ENCODE measurements at places on chromosomes 16 and 17. TPM values are rescaled to one million over a fixed set of nuclear protein-coding genes. Genes with fewer than 3 reads are reported as not detected.

Gene QPRT
- total RNA-seq = 98.1 TPM

Gene TMEM114
- total RNA-seq = not detected

DNA sequence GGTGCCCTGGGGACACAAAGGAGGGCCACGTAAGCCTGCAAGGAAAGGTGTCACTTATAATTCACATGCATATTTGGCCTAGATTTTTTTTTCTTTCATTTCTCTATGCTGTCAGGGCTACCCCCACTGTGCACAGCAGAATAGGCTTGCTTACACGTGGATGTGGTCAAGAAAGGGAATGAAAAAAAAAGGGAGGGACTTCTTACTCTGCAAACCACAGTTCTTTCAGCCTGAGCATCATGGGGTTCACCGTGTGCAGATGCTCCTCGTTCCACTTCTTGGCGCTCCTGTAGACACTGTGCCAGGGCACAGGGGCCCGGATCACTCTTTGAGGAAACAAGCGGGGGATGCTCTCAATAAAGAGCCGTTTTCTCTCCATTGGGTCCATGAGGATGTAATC is 16.6 kb downstream of the DNAH3 start:
- no peak overlapping the region for H3K4me3 ChIP-seq
- H3K4me1 ChIP-seq = no peaks in the 10 kb centered on the region

DNA sequence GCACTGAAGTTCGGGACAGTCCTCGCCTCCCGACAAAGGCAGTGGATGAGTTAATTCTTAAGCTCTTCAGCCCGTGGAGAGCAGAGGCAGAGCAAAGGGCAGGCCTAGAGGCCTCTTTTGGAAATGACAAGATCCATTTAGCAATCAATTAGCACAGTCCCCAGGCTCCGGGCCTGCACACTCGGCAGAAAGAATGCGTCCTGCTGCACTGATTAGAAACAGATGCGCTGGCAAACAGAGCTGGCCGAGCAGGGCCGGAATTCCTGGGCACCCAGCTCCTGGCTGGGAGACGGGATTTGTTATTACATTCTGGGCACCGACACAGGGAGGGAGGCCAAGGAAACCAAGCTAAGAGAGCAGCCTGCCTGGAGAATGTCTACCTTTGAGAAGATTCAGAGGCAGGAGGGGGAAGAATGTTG is 162.9 kb downstream of the COPRS start:
- peak overlapping the region; percentile 5 for H3K27ac ChIP-seq
- DNase-seq = peak; percentile 90
- peaks cover 15% of the 10 kb centered on the region for H3K4me1 ChIP-seq

- no peaks in the 10 kb centered on the region for H3K27me3 ChIP-seq
- H3K4me3 ChIP-seq = no peak overlapping the region
- H3K27ac ChIP-seq = no peak overlapping the region
- DNase-seq = peak; percentile 45
- peaks cover 11% of the 10 kb centered on the region for H3K4me1 ChIP-seq
Measured at GRCh38 chr16:77306075-77306474, 106.9 kb downstream of the SYCE1L start.

GRCh38 chr17:77332981-77333685 is 192.4 kb downstream of the SEC14L1 start:
- H3K4me3 ChIP-seq = no peak overlapping the region
- H3K27ac ChIP-seq = peak overlapping the region; percentile 70
- no peaks in the 10 kb centered on the region for H3K36me3 ChIP-seq
- DNase-seq = peak; percentile 94
- no peaks in the 10 kb centered on the region for H3K27me3 ChIP-seq

GRCh38 chr17:330993-331701 is 21.5 kb downstream of the RPH3AL start:
- H3K36me3 ChIP-seq = no peaks in the 10 kb centered on the region
- DNase-seq = no peak
- peaks cover 22% of the 10 kb centered on the region for H3K27me3 ChIP-seq
- no peak overlapping the region for H3K4me3 ChIP-seq

DNA sequence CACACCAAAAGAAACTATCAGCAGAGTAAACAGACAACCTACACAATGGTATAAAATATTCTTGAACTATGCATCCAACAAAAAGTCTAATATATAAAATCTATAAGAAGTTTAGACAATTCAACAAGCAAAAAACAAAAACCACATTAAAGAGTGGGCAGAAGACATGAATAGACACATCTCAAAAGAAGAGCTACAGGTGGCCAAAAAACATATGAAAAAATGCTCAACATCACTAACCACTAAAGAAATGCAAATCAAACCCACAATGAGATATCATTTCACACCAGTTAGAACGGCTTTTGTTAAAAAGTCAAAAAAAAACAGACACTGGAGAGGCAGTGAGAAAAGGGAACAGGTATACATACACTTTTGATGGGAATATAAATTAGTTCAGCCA is 348.9 kb upstream of the MAF start:
- no peak overlapping the region for H3K4me3 ChIP-seq
- no peaks in the 10 kb centered on the region for H3K36me3 ChIP-seq
- H3K27ac ChIP-seq = no peak overlapping the region
- DNase-seq = no peak
- H3K27me3 ChIP-seq = no peaks in the 10 kb centered on the region
- H3K4me1 ChIP-seq = peaks cover 3% of the 10 kb centered on the region

- no peak for DNase-seq
- H3K27me3 ChIP-seq = no peaks in the 10 kb centered on the region
- peaks cover 9% of the 10 kb centered on the region for H3K4me1 ChIP-seq
- no peak overlapping the region for H3K4me3 ChIP-seq
Measured at GRCh38 chr17:1625053-1625452, 3.6 kb downstream of the SLC43A2 start.

Measured in astrocyte (in vitro differentiated cells and primary cell).